T-helper 17 cell (primary cell): ENCODE measurements at places on chromosomes 6 and 20. TPM values are rescaled to one million over a fixed set of nuclear protein-coding genes. Genes with fewer than 3 reads are reported as not detected.

BCKDHB gene
- 13.2 TPM for total RNA-seq

IGF2R gene
- 56.7 TPM for total RNA-seq

RWDD2A gene
- total RNA-seq = 1.8 TPM

TREML2 gene
- 3.8 TPM for total RNA-seq

ADGRF1 gene
- total RNA-seq = not detected

ZSCAN26 gene
- 7.3 TPM for total RNA-seq

RIPOR2 gene
- 364 TPM for total RNA-seq

SNAI1 gene
- total RNA-seq = 2.2 TPM

PPP1R3G gene
- total RNA-seq = not detected

TFAP2A gene
- 0.40 TPM for total RNA-seq

CCDC170 gene
- not detected for total RNA-seq

CYP39A1 gene
- total RNA-seq = not detected

DZANK1 gene
- total RNA-seq = 2.5 TPM

WFDC12 gene
- total RNA-seq = not detected

SLC22A16 gene
- total RNA-seq = not detected
